ENCODE measurements at places on chromosomes 4 and X.

- DNase-seq: no peak
Measured at GRCh38 chrX:78384486-78384885, 57.1 kb upstream of the CYSLTR1 start.

GRCh38 chrX:874061-874460 lies 243.5 kb downstream of the SHOX start:
- no peak for DNase-seq

DNA sequence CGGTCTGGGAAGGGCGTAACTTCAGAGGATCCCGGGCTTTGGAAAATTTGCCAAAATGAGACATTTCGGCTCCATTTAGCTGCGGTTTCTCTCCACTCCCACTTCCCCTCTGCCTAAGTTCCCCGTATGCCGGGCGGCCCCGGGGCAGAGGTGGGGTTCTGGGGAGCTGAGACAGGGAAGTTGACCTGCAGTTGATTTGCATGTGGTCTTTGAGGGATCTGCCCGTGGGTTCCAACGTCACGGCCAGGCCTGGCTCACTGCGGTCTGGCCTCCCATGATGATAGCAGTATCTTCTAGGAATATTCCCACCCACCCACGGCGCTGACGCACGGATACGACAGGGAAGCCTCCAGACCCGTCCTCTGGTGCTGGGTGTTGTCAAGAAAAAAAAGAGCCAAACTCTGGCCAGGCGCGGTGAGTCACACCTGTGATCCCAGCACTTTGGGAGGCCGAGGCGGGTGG lies 27.3 kb upstream of the CRLF2 start:
- no peak for DNase-seq

DNA sequence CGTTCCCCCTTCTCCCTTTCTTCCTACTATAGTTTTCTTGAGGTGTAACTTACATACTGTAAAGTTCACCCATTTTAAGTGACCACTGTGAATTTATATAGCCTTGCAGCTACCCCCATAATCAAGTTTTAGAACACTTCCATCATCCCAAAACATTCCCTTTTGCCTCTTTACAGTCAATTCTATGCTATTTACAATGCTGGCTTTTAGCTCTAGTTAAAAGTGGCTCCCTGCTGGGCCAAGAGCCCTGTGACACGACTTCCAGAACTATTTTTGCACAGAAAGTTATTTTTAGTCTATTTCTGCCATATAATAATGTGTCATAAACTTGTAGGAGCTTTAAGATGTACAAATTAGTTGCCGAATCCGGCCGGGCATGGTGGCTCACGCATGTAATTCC lies 26.9 kb downstream of the MAP7D2 start:
- DNase-seq: no peak

GRCh38 chr4:153528705-153529485 lies 62.7 kb downstream of the TMEM131L start:
- no peak for DNase-seq

- no peak for DNase-seq
Measured at GRCh38 chr4:164169591-164169990, 584.3 kb upstream of the SMIM31 start.

GRCh38 chrX:78839711-78840110 lies 92.2 kb downstream of the LPAR4 start:
- DNase-seq: no peak

GRCh38 chrX:1609311-1609710 lies 5.5 kb upstream of the ASMT start:
- no peak for DNase-seq

DNA sequence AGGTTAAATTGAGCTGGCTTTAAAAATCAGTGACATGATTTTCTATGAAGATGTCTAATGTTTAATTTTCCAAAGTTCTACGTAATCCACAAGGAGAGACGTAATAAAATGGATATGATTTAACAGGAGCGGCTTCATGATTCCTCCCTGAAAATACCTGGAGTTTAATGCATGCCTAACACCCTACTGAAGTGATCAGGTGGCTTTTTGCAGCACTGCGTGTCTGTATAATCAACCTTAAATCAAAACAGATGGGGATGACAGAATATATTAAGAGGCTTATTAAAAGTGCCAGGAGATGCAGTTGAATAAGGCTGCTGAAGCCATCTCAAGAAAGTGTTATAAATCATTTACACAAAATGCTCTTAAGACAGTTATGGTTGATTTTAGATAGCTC lies 112.4 kb upstream of the TLR3 start:
- DNase-seq: no peak

GRCh38 chr4:138178566-138178965 lies 63.6 kb downstream of the SLC7A11 start:
- no peak for DNase-seq

DNA sequence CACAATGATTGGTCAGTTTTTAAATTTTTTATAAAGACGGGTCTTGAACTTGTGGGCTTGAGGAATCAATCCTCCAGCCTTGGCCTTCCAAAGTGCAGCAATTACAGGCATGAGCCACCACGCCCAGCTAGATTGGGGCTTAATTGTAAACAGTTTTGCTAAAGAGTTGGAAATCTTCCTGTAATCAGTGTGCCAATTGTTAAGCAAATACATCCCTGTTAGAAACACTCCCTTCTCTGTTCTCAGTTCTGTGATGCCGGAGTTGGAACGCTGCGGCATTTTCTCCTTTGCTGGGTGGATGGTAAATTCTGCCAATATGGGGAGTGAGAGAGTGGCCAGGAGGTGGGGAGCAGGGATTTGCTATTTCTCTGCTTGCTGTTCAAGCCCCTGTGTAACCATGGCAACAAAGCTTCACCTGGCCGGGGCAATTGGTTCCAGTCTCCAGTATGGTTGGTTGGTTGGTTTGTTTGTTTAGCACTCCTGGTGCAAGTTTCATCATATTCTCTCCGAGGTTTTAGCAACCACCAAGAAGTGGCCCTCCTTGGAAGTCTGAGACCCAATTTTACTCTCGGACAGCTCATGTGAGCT lies 3.0 kb upstream of the SPATA4 start:
- DNase-seq: no peak

DNA sequence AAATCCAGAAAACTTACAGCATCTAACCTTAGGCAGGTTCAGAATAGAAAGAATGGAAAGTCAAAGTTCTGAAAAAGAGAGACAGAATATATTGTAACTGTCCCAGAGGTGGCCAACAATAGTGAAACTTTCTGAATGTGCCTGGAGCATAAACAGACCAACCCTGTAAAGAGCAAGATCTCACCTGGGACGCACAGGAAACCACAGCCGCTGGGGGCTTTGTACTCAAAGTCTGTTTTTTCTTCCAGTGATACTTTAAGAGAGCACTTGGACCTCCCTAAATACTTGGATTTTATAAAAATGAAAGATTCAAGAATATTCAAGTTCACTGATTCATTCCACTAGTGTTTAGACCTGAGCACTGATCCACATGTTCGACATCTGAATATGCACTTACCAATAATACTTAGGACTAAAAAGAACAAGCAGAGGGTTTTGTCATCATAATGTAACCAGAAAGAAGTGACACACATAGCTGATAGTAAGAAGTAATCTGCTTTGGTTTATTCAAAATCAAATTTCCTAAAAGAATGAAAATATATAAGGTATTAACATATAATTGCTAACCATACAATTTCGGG lies 35.3 kb downstream of the ARAP2 start:
- DNase-seq: no peak

DNA sequence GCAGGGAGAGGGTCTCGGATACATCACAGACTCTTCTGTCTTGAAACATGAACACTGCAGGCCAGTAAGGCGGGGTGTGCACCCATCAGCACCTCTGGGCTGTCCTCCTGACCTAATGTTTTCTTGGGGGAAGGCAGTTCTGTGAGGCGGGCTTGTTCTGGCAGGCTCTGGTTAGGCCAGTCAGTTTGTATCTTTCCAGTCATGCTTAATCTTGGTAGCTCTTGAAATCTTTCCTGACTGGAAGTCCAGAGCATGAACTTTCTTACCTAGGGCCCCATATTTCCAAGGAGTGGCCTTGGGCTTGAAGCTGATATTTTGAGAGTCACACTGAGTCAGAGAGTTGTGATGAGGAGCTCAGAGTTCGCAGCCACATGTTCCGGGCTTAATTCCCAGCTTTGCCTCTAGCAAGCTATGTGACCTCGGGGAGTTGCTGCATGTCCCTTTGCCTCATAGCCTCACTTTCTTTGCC lies 54.2 kb upstream of the RASSF6 start:
- no peak for DNase-seq

- DNase-seq: no peak
Measured at GRCh38 chr4:16019649-16020048, 56.7 kb upstream of the FGFBP2 start.

All from T-helper 9 cell (primary cell).